ENCODE measurements at places on chromosomes 1 and 21.

- no peak for DNase-seq
These were observed 51.8 kb downstream of the ADARB1 start for GRCh38 chr21:45126204-45126626.

DNA sequence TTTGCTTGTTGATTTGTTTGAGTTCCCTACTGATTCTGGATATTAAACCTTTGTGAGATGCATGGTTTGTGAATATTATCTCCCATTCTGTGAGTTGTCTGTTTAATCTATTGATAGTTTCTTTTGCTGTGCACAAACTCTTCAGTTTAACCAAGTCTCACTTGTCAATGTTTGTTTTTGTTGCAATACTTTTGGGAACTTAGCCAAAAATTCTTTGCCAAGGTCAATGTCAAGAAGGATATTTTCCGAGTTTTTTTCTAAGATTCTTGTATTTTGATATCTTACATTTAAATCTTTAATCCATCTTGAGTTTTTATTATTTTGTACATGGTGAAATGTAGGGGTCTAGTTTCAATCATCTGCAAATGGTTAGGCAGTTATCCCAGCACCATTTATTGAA, 1230.7 kb upstream of the NCAM2 start:
- no peak for DNase-seq

GRCh38 chr1:235327559-235328270, at the start of gene ARID4B:
Gene ARID4B (minus strand): TSS chr1:235328179. CDS start chr1:235326919, 1,260 bp downstream.
- DNase-seq, result peak; percentile 63

GRCh38 chr1:172663732-172664131, 4.8 kb downstream of the FASLG start:
- no peak for DNase-seq

GRCh38 chr1:247443641-247444040, 14.3 kb downstream of the OR2B11 start:
- DNase-seq, result no peak

DNA sequence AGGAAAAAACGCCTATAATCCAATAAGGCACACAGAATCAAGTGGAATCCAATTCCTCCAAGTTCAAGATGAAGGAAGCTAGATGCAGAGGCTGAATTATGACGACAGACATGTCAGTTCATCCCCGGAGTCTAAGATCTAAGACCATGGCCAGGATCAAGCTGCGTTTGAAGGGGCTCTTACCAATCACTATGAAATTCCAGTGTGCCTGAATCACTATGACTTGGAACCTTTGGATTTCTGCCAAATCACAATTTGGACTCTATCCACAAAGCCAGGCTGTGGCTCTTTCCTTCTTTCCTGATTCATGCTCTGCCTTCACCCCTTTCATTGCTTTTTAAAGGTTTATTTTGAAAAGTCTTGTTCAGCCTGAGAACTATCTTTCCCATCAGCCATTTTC, 17.1 kb downstream of the OLIG2 start:
- no peak for DNase-seq

DNA sequence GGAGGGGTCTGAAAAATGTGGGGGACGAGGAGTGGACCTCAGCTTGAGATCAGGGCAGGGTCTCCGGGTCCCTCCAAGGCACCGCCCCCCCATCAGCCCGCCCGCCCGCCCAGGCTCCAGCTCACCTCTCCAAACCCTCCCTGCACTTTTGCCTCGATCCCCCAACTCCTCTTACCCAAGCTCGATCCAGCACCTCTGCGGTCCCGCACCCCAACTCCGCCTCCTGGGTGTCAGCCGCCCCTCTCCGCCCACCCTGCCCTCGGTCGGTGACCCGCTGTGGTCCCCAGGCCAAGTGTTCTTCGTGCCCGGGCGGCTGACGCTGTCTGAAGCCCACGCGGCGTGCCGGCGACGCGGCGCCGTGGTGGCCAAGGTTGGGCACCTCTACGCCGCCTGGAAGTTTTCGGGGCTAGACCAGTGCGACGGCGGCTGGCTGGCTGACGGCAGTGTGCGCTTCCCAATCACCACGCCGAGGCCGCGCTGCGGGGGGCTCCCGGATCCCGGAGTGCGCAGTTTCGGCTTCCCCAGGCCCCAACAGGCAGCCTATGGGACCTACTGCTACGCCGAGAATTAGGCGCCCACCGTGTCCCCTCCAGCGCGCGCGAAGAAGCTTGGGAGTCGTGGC, 5.7 kb downstream of the HAPLN2 start:
- DNase-seq, result no peak

DNA sequence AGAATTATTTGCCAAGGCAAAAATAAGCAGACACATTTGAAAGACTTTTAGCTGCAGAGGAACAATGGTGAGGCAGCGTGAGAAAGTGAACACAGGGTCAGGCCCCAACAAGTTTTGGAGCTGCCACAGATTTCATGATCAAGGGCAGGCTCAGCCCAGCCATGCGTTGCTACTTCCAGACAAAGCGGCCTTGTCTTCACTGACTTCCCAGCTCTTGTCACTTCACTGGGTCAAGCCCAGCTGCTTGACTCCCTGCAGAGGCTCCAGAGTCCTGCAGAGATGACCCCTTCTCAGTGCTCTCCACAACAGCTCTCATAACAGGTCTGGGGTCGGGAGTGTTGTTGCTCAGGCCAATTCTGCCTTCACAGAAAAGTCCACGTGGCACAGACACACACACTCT, 35.8 kb downstream of the HHAT start:
- DNase-seq, result no peak

DNA sequence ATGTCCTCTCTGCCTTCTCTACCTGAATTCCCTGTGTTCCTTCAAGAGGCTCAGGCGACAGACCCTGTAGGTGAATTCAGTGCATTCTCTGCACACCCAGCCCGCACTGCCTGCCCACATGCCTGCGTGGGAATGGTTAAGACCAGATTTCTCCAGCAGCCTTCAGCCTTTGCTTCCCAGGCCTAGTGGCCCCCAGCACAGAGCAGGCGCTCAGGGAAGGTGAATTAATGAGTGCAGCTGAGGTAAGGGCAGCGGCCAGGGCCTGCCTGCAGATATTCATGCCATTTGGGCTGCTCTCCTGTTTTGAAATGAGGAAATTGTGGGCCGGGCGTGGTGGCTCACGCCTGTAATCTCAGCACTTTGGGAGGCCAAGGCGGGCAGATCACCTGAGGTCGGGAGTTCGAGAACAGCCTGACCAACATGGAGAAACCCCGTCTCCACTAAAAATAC, 45.5 kb downstream of the IER5 start:
- no peak for DNase-seq

DNA sequence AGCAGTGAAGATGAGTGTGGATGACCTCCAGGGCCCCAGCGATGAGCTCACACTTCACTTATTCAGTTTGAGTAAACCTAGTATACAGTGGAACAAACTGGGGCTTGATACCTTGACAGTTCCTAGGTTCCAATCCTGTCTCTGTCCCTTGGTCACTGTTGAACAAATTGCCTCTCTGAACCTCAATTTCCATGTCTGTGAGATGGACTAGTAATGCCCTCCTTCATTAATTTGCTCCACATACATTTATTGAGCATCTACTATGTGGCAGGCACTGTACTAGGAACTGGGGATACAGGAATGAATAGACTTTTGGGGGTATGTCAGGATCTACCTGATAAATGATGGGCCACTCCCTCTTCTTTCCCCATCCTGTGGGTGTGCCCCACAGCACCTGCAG, 57.3 kb downstream of the SDC3 start:
- no peak for DNase-seq

GRCh38 chr1:100277866-100278265, 11.8 kb downstream of the RTCA start:
- DNase-seq, result peak; percentile 13

DNA sequence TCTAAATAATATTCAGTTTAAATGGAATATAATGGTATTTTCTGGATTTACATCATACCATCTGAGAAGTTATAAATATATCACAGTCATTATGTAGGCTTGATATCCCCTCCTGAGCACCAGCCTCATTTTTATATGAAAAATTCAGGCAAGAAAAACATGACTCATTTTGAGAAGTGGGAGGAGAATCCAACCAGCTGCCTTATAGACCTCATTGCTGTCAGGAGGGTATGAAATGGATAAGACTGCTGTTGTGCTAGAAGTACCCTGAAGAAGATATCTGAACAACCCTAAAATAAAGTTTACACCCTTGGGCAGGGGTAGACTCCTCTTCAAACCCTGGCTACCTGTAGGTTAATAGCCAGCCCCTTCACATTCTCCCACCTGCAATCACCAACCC, 8.8 kb downstream of the GIPC2 start:
- no peak for DNase-seq

GRCh38 chr1:27408151-27408550, 15.7 kb downstream of the GPR3 start:
- no peak for DNase-seq

DNA sequence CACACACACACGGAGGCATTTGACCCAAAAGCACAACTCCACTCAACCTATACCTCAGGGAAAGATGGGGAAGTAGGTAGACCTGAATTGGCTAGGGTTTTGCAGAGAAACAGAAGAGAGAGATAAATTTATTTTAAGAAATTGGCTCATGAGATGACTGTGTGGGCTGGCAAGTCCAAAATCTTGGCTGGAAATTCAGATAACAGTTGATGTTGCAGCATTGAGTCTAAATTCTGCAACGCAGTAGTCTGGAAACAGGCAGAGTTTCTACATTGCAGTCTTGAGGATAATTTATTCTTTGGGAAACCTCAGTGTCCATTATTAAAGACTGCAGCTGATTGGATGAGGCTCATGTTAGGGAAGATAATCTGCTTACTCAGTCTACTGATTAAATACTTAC, 4.3 kb upstream of the LCE2B start:
- no peak for DNase-seq

GRCh38 chr1:110176299-110176956, 26.1 kb downstream of the SLC6A17 start:
- DNase-seq, result no peak

DNA sequence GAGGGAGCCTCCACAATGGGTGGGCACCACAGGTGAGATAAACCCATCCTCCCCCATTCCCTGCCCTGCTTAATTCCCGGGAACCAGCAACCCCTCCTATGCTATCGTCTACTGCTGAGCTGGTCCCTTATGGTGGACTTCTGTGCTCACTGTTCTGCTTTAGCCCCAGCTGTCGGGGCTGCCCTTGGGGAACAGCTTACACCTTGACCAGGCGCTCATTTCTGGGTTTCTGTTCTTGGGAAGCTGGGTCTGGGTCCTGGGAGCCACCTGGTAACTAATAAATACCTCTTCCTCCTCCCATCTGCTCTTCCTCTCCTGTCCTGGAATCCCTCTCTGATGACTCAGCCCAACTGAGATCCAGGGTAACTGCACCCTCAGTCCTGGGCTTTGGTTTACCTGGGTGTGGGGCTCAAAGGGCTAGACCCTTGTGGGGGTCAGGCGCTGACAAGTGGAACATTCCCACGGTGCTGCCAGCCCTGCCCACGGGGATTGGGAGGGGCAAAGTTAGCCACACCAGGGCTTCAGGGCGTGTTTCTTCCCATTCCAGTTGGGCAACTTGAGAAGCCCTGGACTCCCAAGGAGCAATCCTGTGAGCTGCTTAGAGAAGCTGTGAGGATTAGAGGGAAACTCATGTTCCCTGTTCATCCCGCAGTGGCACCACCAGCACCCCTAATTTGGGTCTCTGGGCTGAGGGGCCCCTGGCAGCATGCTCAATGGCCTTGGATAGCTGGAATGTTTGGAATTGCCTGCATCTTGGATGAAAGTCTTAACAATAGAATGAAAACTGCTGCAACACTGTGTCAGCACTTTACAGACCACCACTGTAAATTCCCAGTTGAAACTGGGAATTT, 1.6 kb downstream of the PCAT6 start:
- no peak for DNase-seq

DNA sequence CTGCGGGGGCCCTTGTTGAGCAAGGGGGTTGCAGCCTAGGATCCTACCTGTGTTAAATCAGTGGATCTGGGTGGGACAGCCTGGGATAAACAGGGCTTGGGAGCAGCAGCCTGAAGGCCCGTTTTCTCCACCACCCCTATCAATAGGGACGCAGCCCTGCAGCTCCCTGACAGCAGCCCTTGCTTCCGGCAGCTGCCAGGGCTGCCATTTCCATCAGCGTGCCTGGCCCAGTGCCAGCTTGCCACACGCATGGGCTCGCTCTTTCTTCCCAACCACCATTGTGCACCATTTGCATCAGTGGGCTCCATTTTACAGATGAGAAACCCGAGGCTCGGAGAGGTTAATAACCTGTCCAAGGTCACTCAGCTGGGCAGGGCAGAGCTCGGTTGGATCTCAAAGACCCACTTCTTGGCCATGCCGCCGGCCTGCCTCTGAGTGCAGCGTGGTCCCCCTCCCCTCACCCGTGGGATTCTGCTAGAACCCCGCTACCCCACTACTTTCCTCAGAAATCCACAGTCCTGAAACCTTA, 3.8 kb downstream of the WNT4 start:
- DNase-seq, result no peak

- DNase-seq, result peak; percentile 43
These were observed 3.1 kb upstream of the ARHGEF2 start for GRCh38 chr1:155981266-155982088.

- no peak for DNase-seq
These were observed 96.4 kb downstream of the RUNX1 start for GRCh38 chr21:34952701-34953100.

- no peak for DNase-seq
These were observed 58.7 kb upstream of the ACTRT2 start for GRCh38 chr1:2962541-2962940.

DNA sequence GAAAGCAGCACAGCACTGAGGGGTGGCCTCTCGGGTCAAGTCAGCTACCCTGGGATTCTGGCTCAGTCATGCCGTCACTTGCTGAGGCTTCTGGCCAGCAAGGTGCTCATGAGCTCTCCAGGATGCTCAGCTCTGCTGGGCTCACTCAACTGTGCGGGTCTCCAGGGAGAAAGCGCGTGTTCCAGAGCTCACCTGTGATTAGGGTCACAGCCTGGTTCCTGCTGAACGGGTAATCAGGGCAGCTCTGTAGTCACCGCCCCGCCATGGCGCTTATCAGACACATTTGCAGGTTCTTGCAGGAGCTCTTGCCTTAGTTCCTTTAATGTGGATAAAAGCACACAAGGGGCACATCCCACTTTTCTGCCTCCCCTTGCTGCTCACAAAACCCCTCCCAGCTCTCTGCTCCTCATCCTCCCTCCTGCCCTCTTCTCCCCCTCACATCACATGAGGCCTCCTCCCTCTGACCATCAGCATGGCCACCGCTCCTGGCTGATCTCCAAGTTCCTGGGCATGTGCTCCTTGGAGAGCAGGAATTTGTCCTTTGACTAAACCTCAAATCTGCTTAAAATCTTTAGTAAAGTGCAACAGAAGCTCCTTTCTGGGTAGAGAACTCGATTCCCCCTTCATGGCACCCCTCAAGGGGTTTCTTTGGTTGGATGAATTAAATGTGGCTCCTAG, 2.0 kb downstream of the PCP4 start:
- DNase-seq, result no peak

- DNase-seq, result no peak
These were observed 969 bp upstream of the RIPK4 start for GRCh38 chr21:41767606-41768436.

- no peak for DNase-seq
These were observed 42.2 kb downstream of the ATP1B1 start for GRCh38 chr1:169148472-169149252.
